ENCODE measurements at places on chromosomes 13 and 19.

DNA sequence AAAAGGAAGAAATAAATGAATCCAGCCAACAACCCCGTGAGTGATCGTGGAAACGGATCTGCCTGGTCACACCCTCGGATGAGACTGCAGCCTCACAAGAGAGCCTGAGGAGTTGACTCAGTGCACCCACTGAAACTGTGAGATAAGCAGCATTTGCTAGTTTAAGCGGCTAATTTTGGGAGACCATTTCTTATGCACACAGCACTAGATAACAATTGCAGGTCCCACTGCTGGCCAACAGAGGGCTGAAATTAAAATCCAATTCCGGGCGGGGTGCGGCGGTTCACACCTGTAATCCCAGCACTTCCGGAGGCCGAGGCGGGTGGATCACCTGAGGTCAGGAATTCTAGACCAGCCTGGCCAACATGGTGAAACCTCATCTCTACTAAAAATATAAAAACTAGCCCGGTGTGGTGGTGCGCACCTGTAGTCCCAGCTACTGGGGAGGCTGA is 3.6 kb downstream of the UQCR11 start:
- no peak for DNase-seq

GRCh38 chr13:31036731-31037695 is 104.6 kb downstream of the TEX26 start:
- DNase-seq, result no peak

DNA sequence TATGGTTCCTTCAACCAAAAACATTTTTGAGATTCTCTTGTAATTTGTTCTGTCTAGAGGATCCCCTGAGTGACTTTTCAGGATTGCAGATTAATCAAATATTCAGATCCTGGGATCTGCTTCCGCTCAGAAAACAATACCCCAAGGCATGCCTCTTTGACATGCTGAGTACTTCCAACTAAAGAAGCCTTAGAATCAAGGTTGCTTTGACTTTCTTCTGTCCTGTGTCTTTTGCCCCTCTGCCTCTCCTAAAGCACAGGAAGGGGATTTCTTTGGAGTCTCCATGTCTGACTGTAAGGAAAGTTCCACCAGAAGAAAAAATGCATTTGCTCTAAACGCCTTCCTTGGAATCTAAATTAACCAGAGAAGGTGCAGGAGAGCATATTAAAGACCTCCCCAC is 431.5 kb downstream of the FGF14 start:
- DNase-seq, result no peak

DNA sequence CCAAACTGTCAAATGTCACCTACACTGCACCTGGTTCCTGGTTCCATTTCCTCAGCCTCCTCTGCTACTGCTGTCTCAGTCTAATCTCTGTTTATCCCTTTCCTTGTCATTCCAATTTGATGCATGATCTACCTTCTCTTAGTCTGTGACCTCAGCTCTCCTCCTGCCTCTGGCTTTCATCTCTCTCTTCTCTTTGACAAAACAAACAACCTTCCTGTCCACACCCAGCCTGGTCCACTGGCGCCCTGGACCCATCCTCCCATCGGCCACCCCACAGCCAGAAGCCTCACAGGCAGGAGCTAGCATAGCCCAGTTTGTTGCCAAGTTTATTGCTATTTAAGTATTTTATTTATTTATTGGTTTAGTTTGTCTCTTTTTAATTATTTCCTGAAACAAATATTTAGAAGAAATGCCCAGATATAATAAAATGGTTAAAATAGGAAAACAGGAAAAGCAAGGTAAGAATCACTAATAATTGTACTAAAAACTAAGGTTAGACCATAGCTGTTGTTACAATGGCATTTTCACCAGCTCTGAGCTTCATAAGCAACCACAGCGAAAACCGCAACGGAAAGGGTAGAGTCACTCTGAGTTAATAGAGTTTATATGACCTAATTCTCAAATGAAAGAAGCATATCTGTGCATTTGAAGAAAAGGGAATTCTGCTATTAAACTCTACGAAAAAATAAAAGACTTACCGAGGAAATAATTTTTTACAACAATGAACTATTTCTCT is 68.6 kb downstream of the EFNB2 start:
- DNase-seq, result no peak

- DNase-seq, result peak; percentile 47
These were observed 473 bp upstream of the ITM2B start for GRCh38 chr13:48232420-48233045.

Data from prostate gland (tissue), 2 donors.